LNCaP clone FGC (cell line): ENCODE measurements at places on chromosomes 7 and 10.

- no peak for DNase-seq
Measured at GRCh38 chr7:30453016-30453415, 25.6 kb downstream of the NOD1 start.

DNA sequence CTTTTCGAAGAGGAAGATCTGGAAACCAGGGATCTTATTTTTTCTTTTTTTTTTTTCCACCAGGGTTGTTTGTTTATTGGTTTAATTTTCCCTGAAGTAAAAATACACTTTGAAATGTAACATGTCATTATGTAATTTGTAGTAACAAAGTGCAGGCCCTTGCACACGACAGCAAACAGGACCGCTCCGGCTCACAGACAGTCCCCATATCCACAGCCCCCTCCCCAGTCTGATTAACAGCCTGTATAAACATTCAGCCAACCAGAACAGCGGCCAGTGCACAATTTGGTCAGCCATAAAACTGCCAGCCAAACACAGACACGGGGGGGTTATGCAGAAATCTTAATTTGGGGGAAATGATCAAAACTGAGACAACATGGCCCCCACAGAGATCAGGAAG, 431.6 kb upstream of the NPVF start:
- no peak for DNase-seq

- no peak for DNase-seq
Measured at GRCh38 chr7:122487131-122487530, 182.6 kb upstream of the FEZF1 start.

DNA sequence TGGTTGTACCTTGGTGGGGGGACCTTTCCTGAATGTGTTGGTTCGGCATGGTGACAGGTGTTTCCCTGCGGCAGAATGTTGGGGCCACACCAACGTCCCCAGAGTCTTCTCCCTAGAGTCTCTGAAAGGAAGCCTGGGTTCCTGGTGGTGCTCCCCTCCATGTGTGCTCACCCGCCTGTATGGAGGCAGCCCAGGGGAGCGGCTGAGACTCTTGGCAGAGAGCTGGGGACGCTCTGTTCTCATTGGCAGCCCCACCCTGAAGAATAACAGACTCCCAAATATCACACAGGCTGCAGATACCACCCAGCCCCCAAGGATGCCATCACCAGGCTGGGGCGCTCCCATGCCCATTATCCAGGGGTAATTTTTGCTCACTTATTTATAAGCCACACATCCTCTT, 34.8 kb downstream of the CHST12 start:
- DNase-seq: no peak

DNA sequence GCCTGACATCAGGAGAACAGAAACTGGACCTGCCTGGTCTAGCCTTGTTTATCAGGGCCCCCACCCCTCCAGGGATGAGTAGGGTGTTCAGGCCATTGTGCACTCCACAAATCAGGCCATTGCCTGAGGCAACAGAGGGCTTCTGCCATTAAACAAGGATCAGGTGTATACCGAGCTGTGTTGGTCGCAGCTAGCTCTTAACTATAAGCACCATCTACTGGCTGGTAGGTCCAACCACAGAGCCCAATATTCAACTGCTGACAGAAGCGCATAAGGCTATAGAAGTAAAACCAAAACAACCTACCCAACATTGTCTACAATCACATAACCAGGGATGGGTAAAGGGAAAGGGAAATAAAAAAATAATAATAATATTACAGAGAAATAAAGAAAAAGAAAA, 451.7 kb upstream of the TEX47 start:
- DNase-seq: no peak

DNA sequence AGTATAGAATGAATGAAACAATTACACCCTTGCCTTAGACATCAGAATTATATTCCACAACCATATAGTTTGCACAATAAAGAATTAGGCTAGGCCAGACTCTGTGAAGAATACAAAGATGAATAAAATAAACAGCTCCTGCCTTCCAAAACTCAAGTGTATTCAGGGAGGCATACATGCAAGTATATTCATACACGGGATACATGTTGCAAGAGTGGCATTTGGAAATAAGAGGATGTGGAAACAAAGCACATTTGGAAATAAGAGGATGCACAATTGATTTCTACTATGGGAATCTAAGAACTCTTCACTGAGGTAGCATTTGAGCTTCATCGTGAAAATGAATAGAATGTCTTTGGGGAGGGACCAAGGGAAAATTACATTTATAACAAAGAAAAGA, 27.0 kb upstream of the TMEM26 start:
- no peak for DNase-seq

GRCh38 chr10:133614830-133615580, 11.6 kb downstream of the FRG2B start:
- DNase-seq: peak; percentile 49

- no peak for DNase-seq
Measured at GRCh38 chr10:128938558-128938957, 528.5 kb upstream of the MGMT start.

- DNase-seq: no peak
Measured at GRCh38 chr10:27911011-27911410, 87.9 kb downstream of the ODAD2 start.

DNA sequence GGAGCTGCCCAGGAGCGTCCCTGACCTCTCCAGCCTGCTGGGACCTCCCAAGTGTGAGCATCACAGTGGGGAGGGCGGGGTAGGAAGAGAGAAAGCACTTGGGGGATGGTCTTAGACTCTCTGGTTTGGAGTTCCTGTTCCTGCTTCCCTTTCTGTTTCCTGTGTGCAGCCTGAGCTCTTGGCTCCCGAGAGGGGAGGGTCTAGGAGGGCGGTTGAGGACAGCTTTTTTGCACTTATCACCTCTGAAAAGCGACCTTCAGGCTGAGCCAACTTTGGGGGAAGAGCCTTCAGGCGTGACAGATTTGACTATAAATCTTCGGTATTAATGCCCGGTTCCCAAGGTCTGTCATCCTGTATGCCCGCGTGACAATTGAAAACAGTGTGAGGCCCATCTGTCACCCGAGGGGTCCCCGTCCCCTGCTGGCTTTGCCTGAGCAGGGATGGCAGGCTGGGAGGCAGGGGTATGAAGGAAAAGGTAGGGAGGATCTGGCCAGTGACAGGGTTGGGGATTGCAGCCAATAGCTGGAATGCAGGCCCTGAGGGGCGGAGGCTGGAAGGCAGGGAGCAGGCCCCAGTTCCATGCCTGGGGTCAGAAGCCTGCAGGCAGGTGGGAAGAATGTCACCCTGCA, 78.6 kb downstream of the CDH23 start:
- DNase-seq: no peak

- no peak for DNase-seq
Measured at GRCh38 chr7:138755842-138756590, 41.8 kb upstream of the TMEM213 start.
